HFFc6 (cell line): ENCODE measurements at places on chromosomes 12 and 14.
A peak's percentile ranks its signal among the peaks of the same experiment; 100 is the strongest.

DNA sequence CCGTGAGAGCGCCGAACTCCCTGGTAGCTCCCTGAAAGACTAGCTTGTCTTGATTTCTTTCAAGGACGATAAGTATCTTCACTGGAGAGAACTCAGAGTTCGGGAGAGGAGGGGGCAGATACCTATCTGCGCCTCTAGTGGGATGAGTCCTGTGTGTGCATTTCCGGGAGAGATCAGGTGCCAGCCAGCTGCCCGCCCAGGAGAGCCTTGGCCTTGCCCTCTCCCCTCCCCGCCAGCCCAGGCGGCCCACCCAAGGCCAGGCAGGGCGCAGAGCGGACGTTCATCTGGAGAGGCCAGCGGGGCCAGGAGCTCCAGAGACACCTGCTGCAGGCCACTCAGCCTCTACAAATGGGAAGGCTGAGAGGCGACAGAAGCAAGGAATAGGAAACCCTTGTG, 1.0 kb downstream of the CD9 start:
- no peak for DNase-seq

- no peak for DNase-seq
Measured at GRCh38 chr12:53935383-53936341, 3.0 kb upstream of the HOXC13 start.

DNA sequence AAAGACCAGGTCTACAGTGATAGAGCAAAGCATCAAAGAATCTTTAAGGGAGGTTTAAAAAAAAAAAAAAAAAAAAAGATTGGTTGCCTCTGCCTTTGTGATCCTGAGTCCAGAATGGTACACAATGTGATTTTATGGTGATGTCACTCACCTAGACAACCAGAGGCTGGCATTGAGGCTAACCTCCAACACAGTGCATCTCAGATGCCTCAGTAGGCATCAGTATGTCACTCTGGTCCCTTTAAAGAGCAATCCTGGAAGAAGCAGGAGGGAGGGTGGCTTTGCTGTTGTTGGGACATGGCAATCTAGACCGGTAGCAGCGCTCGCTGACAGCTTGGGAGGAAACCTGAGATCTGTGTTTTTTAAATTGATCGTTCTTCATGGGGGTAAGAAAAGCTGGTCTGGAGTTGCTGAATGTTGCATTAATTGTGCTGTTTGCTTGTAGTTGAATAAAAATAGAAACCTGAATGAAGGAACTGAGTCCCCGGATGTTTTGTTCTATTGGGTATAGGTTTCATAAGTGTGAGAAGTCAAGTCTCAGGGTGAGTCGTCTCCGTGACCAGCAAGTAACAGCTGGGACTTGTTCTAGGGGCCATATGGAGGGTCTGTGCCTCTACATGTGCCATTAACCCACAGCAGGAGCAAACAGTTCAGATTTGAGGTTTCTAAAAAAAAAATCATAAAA, 9.3 kb downstream of the PEBP1 start:
- DNase-seq: no peak

DNA sequence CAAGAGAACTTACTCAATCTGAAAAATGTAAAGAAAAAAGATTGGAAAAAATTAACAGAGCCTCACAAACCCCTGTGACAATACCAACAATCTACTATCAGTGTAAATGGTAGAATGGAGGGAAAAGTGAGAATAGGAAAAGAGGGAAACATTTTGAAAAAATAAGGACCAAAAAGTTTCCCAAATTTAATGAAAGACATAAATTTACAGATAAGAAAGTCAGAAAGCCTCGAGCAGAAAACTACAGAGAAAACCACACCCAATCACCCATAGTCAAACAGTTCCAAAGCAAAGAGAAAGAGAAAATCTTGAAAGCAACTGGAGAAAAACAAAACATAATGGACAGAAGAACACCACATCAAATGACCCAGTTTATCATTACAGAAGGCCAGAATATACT, 142.7 kb upstream of the DIO3 start:
- DNase-seq: no peak

DNA sequence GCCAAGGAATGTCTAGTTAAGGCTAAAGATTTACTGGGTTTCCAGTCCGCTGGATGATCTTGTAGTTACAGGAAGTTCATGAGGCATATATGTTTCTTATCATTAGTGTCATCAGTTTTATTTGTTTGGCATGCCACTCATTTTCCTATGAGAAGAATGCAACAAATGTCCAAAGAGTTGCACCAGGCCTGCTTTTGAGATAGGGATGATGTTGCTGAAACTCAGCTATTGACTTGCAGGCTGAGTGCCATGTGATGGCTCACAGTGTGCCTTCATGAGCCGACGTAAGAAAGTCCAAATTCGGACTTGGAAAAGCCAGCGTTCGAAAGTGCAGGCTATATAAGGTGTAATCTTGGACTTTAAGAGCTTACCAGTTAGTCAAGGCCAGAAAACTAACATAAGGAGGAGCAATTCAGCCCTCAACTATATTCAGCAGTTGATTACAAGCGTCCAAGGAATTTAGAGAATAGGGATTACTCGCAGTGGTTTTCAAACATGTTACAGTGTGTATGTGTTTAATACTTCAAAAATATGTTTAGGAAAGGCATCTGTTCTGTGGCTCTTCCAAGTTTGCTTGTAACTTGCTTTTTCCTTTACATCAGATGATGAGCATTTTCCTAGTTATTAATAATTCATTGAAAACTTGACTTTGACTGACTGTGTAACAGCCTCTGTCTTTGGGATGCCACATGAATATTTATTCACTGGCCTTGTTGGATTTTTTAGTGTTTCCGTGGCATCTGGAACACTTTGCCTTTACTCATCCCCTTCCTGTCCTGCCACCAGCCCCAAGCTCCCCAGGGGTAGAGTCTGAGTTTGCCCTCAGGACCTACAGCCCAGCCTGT, 101.3 kb downstream of the LGMN start:
- DNase-seq: peak; percentile 90

DNA sequence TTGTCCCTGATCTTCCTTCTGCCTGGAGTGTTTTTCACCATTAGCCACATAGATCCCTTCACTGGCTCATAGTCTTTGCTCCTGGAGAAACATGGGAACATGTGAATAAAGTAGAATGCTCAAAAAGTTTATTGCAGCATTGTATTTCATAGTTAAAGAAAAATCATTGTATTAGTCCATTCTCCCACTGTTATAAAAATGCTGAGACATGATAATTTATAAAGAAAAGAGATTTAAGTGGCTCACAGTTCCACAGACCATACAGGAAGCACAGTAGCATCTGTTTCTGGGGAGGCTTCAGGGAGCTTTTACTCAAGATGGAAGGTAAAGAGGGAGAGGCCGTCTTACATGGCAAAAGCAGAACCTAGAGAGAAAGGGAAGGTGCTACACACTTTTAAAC, 238.3 kb upstream of the OR4E1 start:
- no peak for DNase-seq

- no peak for DNase-seq
Measured at GRCh38 chr14:22073801-22074200, 400.2 kb upstream of the OR4E1 start.

DNA sequence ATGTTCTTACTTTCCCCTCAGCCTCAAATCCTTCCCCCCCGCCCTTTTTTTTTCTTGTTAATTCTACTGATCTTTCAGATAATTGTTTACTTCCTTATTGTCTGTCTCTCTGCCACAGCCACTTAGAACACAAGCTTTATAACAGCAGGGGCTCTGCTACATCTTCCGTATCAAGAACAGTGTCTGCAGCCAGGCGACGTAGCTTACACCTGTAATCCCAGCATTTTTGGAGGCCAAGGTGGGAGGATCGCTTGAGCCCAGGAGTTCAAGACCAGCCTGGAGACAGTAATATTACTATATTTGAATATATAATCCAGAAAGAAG, 5.4 kb downstream of the SOS2 start:
- no peak for DNase-seq

DNA sequence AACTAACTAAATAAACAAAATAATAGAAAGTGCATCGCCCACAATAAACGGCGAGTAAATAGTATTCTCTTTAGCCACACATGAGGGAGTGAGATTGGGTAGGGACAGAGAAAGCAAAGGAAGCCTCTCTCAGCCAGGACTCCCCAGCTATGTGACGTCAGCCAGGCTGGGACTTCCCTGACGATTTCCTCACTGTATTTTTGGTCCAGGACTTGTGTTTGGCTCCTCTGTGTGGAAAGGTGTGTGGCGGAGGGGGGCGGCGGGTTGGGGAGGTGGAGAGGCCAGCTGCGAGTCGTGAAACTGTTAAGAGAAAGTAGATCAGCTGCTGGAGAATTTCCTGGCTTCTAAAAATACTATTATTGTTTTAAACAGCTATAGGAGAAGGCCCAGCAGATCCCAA, 1124.6 kb downstream of the AACS start:
- no peak for DNase-seq

DNA sequence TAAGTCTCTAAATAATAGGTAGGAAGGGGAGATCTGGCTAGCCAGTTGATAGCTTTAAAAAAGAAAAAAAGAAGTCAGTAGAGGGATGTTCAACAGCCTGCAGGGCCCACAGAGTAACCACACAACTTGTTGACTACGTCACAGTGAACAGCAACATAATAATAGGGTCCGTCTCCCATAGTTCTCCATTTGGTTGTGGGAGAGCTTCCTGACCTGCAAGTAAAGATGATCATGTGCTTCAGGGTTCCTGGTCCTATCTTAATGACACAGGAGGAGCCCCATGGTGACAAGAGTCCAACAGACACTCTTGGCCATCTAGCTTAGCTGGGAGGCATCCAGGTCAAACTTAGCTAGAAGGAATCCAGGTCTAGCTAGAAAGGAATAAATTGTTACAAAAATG, 36.2 kb downstream of the FGD6 start:
- no peak for DNase-seq

- peak; percentile 1 for DNase-seq
Measured at GRCh38 chr12:38921025-38921677, 15.8 kb upstream of the CPNE8 start.

GRCh38 chr12:47742253-47742825, 16.3 kb downstream of the RAPGEF3 start:
- DNase-seq: no peak

DNA sequence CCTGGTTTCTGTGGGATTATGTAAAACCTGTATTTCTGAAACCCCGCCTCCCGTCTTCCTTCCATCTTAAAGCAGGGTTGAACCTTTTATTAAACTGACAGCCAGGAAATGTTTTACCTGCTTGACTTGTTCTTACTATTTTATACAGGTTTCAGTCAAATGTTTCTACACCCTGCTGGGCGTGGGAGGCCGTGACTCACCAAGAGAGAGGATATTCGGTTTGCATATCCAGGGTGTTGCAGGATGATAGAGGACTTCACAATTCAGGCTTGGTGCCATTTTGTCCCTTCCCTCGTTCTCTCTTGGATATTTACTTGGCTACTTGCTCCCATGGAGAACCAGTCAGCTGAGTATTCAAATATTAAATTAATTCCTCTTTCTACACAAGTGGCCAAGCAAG, 69.7 kb downstream of the ARF6 start:
- DNase-seq: no peak

DNA sequence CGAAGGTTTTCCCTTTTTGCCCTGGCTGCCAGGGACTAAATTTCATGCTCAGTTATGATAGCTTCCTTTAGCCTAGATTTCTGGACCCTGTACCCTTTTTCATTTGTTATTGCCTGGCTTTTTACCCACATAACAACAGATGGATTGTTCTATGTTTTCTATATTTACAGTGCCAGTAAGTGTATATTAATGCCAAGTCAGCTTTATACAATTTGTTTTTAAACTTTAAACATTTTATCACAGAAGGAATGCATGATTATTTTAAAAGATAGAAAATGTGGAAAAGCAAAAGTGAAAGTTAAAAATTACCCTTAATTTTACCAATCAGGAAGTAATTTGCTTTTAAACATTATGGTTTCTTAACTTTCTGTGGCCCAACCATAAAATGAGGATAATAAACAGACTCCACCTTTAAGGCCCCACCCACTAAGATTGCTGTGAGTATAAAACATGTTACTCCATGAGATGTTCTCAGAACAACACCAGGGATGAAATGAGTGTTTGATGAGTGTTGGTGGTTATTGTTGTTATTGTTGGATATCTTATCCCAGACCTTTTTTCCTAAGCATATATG, 496.8 kb downstream of the EGLN3 start:
- no peak for DNase-seq

- no peak for DNase-seq
Measured at GRCh38 chr12:15716581-15716980, 72.6 kb downstream of the EPS8 start.

- DNase-seq: no peak
Measured at GRCh38 chr12:100593490-100593889, 20.0 kb downstream of the GAS2L3 start.

DNA sequence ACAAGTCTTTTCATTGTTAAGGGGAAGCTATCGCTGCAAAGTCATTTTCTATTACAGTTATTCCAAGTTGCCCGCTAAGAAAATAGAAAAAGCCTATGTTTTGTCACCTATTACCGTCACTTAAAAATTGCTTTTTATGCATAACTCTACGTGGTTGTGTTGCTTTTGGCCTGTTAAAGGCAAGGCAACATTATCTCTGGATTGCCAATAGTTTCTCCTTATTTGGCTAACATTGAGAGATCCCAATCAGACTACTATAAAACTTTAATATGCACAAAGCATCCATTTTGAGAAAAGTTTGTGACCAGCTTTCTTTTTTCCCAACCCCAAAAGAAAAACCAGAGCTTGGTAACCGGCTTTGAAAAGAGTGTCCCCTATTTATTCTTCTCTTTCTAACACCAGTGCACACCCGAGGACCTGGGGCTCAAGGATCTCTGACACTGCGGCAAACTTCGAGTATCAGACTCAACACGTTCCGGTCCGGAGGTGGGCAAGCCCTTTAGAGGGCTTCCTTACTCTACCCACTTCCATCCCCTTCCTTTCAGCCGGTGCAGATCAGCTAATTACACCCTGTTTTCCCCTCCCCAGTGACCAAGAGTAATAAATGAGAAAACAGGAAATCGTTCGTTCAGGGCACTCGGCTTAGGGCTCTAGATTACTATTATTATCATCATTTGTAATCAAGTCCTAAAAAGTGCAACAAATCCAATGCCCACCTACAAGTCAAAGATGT, 1.2 kb downstream of the PPP1R12A start:
- DNase-seq: no peak

- DNase-seq: no peak
Measured at GRCh38 chr14:100345711-100346110, 22.6 kb downstream of the SLC25A47 start.

- no peak for DNase-seq
Measured at GRCh38 chr14:40393143-40393542, 960.9 kb upstream of the FBXO33 start.

GRCh38 chr14:20612403-20612802, 21.2 kb upstream of the RNASE12 start:
- DNase-seq: no peak

DNA sequence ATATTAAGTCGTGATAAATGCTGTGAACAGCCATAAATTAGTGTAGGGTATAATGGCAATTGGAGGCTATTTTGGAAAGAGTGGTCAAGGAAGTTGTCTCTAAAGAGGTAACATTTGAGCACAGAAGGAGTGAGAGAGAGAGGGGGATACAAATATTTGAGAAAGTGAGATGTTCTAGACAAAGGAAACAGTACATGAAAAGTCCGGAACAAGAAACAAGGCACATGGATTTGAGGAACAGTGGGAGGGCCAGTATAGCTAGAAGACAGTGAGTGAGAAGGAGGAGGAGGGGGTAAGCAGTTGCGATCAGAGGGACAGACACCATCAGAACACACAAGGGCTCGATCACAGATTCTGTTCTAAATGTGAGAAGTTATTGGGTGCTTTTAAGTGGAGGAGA, 20.1 kb upstream of the RNASE12 start:
- no peak for DNase-seq
